ENCODE measurements at places on chromosomes 5 and 9.

DNA sequence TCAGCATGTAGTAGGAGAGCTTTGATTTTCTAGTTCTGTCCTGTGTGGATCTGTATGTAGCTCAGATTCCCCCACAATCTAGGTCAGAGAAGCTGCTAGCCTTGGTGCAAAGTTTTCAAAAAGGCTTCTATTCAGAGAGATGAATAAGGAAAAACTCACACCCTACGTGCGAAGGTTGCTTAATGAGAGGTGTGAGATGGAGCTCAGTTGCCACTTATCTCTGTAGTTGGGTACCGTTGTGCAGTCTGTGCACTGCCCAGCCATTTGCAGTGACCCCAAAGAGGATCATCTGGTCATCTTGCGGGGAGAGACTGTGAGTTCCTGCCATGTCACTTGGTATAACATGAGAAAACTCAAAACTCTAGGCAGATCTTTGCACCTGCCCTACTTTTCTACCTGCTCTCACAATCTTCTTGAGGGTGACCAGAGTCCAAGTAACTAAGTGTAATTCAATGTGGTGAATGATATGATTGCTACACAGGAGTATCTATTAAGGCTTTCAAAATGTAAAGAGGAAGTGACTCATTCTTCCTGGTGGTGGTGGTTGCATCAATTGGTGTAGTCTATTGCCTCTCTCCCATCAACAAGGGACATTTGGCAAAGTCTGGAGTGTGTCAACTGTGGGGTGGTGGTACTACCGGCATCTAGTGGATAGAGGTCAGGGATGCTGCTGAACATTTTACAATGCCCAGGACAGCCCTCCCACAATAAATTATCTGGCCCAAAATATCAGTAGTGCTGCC is 65.2 kb downstream of the TMC1 start:
- peak; percentile 53 for DNase-seq

DNA sequence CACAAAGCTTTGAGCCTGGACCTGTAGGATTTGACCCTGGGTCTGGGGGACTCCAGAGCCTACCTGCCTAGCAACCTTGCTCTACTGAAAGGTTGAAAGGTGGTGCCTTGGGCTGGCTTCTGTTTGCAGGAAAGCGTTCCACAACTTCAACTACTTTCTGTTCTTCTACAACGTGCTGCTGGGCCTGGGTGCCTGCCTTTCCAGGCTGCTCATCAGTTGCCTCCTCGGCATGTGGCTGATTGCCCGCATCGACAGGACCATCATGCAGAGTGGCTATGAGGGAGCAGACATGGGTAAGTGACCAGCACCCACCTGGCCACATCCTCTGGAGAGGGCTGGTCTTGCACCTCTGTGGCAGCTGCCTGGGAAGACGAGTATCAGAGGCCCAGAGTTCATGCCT is 13.6 kb upstream of the CCDC180 start:
- DNase-seq = no peak

- no peak for DNase-seq
These were observed 328.1 kb downstream of the HINT1 start for GRCh38 chr5:130836729-130837649.

GRCh38 chr5:173456751-173457171 is 128.5 kb upstream of the STC2 start:
- no peak for DNase-seq

- DNase-seq = no peak
These were observed 100.2 kb upstream of the GNA14 start for GRCh38 chr9:77748214-77748772.

GRCh38 chr9:87729246-87729645 is 3.3 kb downstream of the CTSL start:
- no peak for DNase-seq

- peak; percentile 43 for DNase-seq
These were observed 206.0 kb upstream of the DMRTA1 start for GRCh38 chr9:22240619-22241018.

DNA sequence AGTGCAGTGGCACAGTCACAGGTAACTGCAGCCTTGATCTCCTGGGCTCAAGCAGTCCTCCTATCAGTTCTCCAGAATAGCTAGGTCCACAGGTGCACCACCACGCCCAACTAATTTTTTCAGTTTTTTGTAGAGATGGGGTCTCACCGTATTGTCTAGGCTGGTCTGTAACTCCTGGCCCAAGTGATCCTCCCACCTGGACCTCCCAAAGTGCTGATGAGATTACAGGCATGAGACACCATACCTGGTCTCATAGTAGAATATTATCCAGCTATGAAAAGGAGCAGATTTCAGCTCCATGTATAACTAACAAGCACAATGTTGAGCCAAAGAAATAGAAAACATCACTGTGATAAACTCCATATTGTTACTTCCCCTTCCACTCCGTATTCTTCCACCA is 69.8 kb downstream of the FAM78A start:
- DNase-seq = no peak

- no peak for DNase-seq
These were observed 31.9 kb downstream of the IRF1 start for GRCh38 chr5:132458651-132459030.

DNA sequence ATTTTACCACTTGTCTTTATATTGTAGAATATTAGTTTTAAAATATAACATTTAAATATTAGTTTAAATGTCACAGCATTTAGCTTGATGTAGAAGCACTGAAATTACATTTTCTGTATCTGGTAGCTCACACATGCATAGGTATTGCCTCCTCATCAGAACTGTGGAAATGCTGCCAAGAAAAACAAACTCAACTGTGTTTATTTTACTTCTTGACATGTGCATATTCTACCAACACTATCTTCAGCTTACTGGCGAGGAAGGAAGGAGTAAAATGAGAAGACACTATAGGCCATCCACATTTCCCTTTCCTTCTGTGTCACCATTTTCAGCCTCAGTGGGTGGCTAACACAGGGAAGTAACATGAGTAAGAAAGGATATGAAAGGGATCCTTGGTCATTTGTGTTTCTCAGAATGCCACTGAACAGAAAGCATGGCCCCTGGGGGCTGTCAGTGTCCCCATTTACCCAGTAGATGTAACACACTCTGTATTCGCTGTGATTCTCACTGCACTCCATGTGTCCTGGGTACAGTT is 81.0 kb upstream of the HTR4 start:
- no peak for DNase-seq

DNA sequence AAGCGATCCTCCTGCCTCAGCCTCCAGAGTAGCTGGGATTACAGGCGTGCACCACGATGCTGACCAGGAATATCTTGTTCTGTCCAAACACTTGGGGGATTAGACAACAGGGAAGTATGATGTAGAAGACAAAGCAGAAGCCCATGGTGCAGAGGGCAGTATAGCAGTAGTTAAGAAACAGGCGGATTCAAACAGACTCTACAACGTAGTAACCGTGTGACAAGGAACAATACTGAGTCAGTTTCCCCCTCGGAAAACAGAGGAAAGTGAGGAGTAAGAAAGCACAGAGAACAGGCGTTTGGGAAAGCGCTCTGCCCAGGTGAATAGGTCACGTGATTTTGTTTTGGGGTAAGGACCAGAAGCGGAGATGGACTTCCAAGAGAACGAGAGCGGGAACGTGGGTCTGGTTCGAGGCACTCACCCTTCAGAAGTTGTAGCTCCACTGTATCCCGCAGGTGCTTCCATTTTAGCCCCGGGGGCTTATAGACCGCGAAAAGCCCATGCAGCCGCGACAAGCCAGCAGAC is 306 bp downstream of the TRUB2 start:
- DNase-seq = no peak

- no peak for DNase-seq
These were observed 58.2 kb upstream of the GGTA1 start for GRCh38 chr9:121557581-121558447.
